Neural crest cell (in vitro differentiated cells): ENCODE measurements at places on chromosomes 2 and 18.

GRCh38 chr18:23648940-23649607, 13.6 kb downstream of the ANKRD29 start:
- no peak for DNase-seq

DNA sequence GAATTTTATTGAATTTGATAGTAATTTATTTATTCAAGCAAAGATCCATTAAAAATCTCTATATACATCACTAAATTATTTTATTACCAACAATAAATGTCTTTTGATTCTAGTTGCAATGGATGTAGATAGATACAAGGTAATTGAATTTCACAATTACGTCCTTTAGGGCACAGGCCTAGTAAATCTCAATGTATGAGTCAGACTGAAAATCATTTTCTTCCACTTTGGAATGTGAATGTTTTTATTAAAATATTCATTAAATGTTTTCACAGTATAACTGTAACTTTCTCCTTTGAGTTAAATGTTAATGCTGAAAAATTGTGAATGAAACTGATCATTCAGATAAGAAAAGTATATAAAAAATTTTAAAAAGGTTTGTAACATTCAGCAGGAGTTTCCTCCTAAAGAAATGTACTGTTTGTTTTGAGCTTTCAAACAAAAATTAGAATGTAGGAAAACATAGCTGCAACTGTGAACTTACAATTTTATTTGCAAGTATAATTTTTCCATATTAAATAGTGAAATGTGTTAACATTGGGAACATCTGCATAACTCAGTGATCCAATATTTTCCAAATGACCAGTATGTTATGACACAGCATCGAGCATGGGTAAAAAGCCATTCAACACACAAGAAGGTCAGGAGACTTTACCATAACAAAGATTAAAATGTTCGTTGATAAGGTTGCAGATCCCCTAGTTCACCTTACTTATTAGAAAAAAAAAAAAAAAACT, 663.7 kb downstream of the METTL4 start:
- DNase-seq = no peak

- no peak for DNase-seq
Observed at GRCh38 chr2:60554646-60555065, 1.2 kb upstream of the BCL11A start.

- DNase-seq = no peak
Observed at GRCh38 chr18:13464432-13465123, 246.0 kb downstream of the LDLRAD4 start.

- DNase-seq = no peak
Observed at GRCh38 chr2:23828256-23828980, 98.5 kb downstream of the ATAD2B start.

- DNase-seq = no peak
Observed at GRCh38 chr2:168192839-168193616, 54.4 kb downstream of the STK39 start.

- DNase-seq = no peak
Observed at GRCh38 chr2:161046876-161047275, 113.4 kb upstream of the TANK start.

DNA sequence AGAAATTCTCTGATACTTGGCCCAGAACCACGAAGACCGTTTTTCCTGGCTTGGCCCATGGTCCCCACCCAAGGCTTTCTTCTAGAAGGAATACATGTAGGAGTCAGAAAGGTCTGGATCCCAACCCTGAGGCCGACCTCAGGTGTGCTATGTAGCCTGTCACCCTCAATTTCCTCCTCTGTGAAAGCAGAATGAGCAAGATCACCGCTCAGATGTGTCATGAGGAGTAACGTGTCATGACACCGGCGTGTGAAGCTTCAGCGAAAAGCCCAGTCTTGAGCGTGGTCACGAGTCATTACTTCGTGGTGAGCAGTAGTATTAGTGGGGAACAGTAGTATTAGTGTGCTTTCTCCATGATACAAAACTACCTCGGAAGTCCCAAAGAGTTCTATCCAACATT, 103.4 kb downstream of the ALPK2 start:
- DNase-seq = no peak

- DNase-seq = no peak
Observed at GRCh38 chr18:78731398-78732032, 248.1 kb upstream of the SALL3 start.

DNA sequence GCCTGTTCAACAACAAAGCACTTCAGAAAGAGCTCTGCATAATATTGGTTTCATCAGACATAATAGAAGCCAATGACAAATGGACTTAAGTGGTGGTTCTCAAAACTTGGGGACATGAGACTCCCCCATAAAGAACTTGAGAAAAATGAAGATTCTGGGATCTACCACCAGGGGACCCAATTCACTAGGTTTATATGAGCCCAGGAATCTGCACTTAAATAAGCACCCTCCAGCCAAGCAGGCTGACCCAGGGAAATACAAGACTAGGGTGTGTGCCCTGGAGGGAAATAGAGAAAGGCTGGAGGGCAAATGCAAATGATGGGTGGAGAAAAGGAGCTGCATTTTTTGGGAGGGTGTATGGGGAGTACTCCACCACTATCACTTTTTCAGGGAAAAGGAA, 52.5 kb downstream of the SATB2 start:
- DNase-seq = no peak

GRCh38 chr18:9608298-9608697, 6.1 kb downstream of the PPP4R1 start:
- DNase-seq = no peak

DNA sequence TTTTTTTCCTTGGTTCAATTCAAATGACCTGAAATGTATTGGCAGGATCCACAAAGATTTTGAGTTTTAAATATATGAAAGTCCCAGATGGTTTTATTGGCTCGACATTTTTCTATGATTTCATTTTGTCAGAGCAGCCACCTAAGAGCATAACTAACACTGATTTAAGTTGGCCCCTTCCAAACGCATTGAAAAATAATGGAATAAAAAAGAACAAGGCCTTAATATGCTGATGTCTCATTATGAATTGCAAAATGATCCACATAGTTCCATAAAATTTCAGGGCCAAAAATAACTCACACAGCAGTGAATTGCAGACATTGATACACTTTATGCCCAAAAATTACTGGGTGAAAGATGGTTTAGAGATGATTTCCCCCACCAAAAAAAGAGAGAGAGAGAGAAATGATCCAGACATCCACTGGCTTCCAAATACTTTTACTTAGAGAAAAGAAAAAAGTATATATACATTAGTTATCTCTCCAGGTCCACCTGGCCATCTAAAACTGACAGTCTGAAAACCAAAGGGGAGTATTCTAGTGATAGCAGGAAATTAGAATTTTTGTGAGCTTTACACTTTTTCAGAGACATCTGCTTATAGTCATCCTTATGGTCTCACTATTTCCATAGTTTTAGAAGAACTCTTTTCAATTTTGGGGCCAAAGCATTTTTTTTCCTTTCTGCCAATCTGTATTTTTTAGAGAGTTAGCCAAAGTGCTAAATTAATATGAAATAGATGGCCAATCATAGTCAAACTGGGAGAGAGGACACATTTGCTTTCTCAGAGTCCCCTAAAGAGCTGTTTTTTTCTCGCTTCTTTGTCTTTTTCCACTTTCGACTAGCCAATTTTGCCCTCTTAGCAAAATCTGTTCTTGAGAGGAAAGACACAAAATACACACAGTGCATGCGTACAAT, 213.5 kb upstream of the RND3 start:
- DNase-seq = no peak

GRCh38 chr2:2656115-2657011, 325.3 kb upstream of the MYT1L start:
- peak; percentile 23 for DNase-seq

GRCh38 chr2:168849610-168850009, 40.6 kb downstream of the SPC25 start:
- DNase-seq = no peak

- DNase-seq = no peak
Observed at GRCh38 chr2:198441901-198442300, 637.5 kb downstream of the PLCL1 start.

- DNase-seq = no peak
Observed at GRCh38 chr2:237673130-237674001, 46.0 kb downstream of the LRRFIP1 start.

- no peak for DNase-seq
Observed at GRCh38 chr18:14978962-14979535, 231.1 kb downstream of the ANKRD30B start.

GRCh38 chr2:8551622-8552074, 130.2 kb upstream of the ID2 start:
- no peak for DNase-seq

DNA sequence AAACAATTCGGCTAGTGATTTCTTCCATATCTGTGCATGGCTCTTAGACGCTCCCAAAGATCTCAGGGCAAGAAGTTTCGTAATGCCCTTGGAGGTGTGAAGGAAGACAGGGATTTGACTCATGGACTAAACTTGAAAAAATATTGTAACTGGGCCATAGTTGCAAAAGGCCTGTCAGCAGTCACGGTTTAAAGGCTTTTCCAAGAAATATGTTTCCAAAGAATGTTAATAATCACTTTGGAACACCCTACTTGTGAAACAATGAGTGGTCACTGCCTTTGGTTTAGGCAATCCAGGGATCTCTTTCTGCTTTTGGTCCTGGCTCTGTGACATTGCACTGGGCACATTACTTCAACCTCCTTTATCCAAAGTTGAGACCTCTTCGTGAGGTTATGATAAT, 102.5 kb upstream of the RASGRP3 start:
- DNase-seq = no peak

- no peak for DNase-seq
Observed at GRCh38 chr2:157925071-157925470, 48.9 kb upstream of the ACVR1 start.

DNA sequence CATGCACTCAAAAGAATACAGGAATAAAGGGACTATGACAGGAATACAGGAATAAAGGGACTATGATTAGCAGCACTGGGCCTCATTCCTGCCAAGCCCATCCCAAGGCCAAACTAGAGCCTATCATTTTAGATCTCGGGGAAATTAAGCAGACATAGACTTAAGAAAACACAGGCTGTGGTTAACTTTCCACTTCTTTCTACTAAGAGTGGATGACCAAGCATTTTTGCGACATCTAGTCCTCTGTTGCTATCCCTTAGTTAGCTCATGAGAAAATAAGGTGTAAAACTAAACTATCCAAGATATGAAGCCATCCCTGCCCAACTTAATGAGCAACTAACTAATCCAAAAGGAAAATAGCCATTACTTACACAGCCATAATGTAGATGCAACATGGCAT, 5.9 kb downstream of the LYPD1 start:
- no peak for DNase-seq

GRCh38 chr2:26020231-26020640, 13.6 kb upstream of the RAB10 start:
- DNase-seq = no peak

DNA sequence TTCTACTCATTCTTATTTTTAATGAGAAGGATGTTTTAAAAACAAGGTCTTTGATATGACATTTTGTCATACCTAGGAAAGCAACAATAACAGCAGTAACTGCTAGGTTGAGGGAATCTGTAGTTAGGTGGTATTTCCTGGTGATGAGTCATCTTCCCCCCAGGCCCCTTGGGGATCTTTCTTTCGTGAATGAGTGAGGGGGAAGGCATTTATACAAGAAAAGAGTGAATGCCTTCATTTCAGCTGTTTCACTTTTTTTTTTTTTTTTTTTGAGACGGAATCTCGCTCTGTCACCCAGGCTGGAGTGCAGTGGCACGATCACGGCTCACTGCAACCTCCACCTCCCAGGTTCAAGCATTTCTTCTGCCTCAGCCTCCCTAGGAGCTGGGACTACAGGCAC, 108.6 kb downstream of the MAP4K4 start:
- DNase-seq = no peak

DNA sequence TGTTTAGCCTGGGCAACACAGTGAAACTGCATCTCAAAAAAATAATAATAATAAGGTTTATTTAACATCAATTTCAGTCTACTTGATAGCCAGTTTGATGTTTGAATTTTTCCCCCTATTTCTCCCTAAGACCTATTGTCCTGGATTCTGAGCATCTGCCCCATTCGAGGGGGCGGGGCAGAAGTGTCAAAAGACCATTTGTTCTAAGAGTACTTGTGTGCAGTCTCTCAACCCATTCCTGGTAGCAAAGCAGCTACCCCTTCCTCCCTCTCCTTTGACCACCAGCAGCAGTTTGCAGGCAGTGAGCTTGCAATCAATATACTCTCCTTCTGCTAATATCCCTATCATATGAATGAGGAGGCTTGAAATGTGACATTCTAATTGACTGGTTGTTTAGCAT, 71.9 kb downstream of the VWC2L start:
- DNase-seq = peak; percentile 18

GRCh38 chr2:142769761-142770160, 107.7 kb upstream of the KYNU start:
- no peak for DNase-seq

GRCh38 chr2:218963601-218964000, 4.1 kb downstream of the CDK5R2 start:
- DNase-seq = no peak

GRCh38 chr2:126857502-126857901, 41.2 kb upstream of the TEX51 start:
- DNase-seq = no peak

- no peak for DNase-seq
Observed at GRCh38 chr2:149587950-149588487, 444 bp upstream of the MMADHC start.

GRCh38 chr2:64779117-64779690, 125.5 kb upstream of the SERTAD2 start:
- DNase-seq = no peak

GRCh38 chr2:191036363-191036762, 22.4 kb upstream of the STAT1 start:
- no peak for DNase-seq

DNA sequence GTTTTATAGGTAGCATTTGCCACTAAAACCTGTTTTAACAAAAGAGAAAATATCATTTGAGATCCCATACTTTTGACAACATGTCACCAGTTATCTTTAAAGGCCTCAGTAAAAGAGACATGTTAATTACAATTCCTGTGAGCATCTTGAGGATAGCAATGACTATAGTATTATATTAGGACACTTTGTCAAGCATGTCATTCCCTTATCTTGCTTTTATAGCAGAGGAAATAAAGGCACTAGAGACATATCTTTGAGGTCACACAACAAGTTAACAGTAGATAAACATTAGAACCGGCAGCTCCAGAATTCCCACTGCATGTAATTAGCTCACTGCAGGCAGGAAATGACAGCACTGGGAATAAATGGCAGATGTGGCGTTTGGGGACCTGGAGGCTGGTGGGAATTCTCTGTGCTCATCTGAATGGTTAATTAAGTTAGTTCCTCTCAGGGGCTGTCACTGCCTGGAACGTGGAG, 25.9 kb downstream of the LYPD6B start:
- DNase-seq = no peak

DNA sequence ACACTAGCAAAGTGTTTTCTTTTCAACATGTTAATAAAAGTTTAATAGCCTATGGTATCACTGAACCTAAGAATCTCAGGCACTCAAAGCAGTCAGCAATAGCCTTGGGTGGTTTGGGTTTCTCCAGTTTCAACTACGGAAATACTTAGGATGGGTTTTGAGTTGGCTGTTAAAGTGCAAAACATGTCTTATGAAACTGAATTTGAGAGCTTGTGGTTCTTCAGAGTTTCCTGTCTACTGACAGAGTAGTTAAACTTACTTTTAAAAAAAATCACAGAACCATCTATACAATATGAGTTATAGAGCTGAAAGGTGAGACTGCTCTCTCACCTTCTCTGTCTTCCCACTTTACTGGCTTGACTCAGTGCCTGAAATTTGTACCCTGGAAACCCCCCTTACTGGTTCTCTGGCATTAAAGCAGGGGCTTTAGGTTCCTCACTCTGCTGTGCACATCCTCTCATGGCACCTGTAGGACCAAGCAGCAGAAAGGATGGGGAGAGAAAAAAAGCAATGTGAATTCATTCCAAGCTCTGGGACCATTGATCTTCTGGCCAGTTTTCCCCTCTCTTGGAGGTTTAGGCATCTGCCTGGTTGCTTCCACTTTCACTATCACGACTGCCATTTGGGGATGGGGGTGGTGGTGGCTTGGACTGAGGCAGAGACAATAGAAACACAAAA, 18.1 kb downstream of the CCDC141 start:
- DNase-seq = no peak
